T-helper 2 cell (primary cell): ENCODE measurements at places on chromosomes 4 and X.

- no peak for DNase-seq
These were observed 185.4 kb downstream of the SOWAHB start for GRCh38 chr4:76712564-76712963.

GRCh38 chr4:148823419-148823769 lies 381.2 kb upstream of the NR3C2 start:
- no peak for DNase-seq

- no peak for DNase-seq
These were observed 99.8 kb downstream of the PPP1R2C start for GRCh38 chrX:42678133-42678532.

- DNase-seq: no peak
These were observed 39.5 kb downstream of the NSD2 start for GRCh38 chr4:1910643-1911042.

DNA sequence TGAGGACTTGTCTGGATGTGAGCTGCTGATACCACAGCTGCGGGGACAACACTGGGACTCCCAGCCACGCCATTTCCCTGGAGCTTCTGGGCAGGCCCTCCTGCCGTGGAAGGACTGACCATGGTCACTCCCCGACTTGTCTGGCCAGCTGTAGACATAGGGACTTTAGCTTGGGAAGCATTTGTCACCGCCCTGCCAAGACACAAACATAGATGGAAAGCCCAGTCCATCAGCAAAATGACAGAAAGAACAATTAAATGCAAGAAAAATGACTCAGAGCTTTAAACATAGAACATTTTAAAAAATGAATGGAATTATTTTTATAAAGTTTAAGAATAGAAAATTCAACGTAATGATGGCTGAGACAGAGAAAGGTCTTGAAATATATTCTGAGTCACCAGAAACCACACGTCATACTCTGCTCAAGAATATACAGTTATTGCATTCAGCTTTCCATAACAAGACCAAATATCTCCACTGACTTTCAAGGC lies 107.6 kb upstream of the CBR4 start:
- DNase-seq: no peak

- no peak for DNase-seq
These were observed 3.9 kb downstream of the FBXO8 start for GRCh38 chr4:174279433-174280155.

GRCh38 chr4:30724247-30724646 lies 4.1 kb downstream of the PCDH7 start:
- DNase-seq: no peak

DNA sequence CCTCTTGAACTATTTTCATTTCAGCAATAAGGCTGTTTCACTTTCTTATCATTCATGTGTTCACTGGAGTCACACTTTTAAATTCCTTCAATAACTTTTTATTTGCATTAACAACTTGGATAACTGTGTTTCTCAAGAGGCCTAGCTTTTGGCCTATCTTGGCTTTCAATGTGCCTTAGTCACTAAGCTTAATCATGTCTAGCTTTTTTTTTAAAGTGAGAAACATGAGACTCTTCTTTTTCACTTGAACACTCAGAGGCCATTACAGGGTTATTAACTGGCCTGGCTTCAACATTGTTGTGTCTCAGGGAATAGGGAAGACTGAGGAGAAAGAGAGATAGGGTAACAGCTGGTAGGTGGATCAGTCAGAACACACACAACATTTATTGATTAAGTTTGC lies 64.0 kb upstream of the VCX2 start:
- DNase-seq: no peak

DNA sequence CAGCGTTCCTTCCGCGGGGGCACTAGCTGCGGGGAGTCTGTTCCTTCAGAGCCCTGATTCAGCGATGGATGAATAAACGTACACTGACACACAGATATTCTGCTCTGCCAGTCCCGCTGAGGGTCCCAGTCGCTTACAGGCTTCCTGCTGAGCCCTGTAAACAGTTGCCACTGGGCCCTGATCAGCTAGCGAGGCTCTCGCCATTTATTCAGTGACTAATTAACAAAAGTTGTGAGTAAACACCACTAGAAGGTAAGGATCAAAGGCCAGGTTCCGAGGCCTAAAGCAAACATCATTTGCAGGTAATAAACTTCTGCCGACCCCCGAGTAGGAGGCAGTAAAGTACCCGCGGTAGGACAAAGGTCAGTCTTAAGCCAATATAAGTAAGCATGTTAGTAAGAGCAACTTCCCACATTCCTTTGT lies 442.6 kb upstream of the GALNT7 start:
- DNase-seq: no peak

DNA sequence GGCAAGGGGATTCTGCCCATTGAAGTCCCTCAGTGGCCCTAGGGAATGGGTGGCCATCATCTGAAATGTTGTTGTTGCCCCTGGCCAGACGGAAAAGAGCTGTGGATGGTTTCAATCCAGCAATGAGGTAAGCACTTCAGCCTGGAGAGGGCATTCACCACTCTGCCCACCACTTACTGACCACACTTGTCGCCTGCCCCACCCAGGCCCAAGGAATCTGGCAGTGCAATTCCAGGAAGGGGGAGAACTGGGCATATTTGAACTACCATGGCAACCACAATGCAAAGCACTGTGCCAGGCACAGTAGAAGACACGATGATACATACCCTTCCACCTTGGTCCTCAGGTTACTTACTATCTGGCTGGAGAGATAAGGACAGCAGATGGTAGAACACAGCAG lies 161.6 kb downstream of the PDGFRA start:
- no peak for DNase-seq

- DNase-seq: no peak
These were observed 11.4 kb upstream of the S100G start for GRCh38 chrX:16638533-16638932.

- DNase-seq: no peak
These were observed 30.2 kb downstream of the CPLX1 start for GRCh38 chr4:795726-796119.

GRCh38 chr4:153676984-153677383 lies 7.1 kb upstream of the TLR2 start:
- DNase-seq: no peak

GRCh38 chr4:181702864-181703495 lies 540.2 kb upstream of the TENM3 start:
- DNase-seq: no peak

- no peak for DNase-seq
These were observed 71.8 kb downstream of the RTL9 start for GRCh38 chrX:110430293-110431076.

DNA sequence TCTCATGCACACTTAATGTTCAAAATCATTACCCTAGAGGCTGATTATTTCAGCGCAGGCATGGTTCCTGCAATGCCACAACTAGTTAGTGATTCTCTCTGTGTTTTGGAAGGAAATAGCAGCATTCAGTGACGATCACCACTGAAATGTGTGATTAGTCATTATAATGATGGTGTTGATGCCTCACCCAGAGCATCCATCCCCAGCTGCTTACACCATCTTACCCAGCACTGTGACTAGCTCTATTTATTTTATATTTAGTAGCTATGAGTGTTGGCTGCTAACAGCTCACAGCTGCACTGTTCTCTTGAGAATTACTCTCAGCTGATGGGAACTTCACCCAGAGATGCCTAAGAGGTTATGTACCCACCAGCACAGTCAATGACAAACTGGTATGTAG lies 60.5 kb upstream of the TSPAN7 start:
- DNase-seq: no peak

DNA sequence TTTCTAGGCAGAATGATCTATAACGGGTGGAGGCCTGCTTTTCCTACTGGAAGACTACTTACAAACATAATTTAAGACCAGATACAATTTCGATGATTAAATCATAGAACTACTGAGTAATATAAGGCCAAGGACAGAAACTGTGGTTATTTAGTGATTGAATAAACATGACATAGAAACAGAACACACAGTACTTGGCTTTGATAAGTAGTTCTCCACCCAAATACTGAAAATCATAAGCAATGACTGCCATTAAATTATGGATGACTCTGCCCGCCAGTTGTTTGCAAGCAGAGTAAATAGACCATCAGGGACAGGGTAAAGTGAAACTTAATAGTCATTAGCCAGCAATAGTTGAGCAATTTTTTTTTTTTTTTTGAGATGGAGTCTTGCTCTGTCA lies 17.2 kb upstream of the SMIM14 start:
- no peak for DNase-seq

- DNase-seq: no peak
These were observed 434.9 kb downstream of the PDGFC start for GRCh38 chr4:156536661-156537060.

- peak; percentile 17 for DNase-seq
These were observed 128.5 kb upstream of the ARX start for GRCh38 chrX:25144043-25144940.

- no peak for DNase-seq
These were observed 474.0 kb upstream of the NDST3 start for GRCh38 chr4:117560329-117560728.

GRCh38 chr4:110475881-110476818 lies at the start of gene ENPEP:
Gene ENPEP (plus strand): TSS chr4:110476155. CDS start chr4:110476415, 260 bp downstream.
- DNase-seq: no peak

DNA sequence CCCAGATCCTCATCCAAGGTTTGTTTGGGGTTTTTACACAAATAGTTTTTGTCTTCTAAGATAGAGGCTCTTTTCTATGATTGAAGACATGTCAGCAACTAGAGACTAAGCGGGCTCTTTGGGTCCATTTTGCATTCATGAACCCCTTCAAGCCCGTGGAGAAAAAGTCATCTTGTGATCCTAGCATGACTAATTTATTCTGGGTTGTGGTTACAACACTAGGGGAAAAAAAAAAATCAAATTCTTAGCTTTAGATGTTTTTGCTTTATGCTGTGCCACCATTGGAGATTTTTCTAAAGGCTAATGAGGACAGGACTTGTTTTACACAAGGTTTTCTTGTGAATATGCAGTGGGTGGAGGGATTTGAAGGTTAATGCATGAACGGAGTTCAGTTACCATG lies 440.0 kb downstream of the PCDH7 start:
- DNase-seq: no peak

DNA sequence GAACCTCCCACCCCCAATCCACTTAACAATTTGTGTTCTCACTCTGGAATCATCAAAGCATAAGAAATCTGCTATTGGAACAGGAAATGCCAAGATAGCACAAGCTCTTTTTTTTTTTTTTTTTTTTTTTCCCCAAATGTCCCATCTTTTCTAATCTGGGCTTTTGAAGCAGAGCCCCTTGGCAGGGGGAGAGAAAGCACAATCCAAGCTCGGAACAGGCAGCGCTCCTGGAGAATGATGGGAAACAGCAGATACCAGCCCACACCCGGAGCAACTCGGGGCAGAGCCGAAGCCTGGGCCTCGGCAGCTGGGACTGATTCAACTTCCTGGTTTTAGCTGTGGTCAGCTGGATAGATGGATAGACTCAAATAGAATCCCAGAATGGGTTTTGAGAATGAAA lies 235.1 kb downstream of the QDPR start:
- no peak for DNase-seq

DNA sequence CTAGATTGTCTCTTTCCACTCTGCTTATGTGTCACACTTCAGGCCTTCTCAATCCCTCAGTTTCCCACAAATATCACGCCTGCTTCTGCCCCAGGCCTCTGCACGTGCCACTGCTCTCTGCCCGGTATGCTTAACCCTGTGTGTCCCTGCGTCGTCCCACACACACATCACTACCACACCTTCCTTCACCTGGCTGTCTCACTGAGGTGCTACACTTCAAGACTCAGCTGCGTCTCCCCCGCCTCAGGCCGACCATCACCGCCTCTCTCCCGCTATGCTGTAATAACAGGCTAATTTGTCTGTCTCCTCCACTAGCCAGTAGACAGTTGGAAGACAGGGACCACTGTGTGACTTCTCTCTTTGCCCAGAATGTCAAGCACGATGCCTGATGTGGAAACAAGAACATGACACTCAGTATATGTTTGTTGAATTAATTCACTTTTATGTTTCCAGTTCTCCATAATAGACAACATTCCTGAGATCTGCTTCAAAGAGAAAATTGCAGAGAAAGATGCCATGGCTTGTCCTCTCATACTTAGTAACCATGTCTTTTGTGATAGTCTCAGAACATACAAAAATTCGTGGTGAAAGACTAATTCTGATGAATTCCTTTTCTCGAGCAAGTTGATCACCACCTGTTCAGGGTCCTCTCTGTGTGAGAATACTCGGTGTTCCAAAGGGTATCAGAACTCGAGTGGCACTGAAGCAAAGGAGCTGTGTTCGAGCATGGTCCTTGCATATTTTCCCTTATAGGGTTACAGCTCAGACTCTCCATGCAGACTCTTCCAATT lies 54.2 kb downstream of the AFAP1 start:
- DNase-seq: no peak

GRCh38 chr4:139779691-139780090 lies 114.1 kb downstream of the MGST2 start:
- no peak for DNase-seq
